Epithelial cell of esophagus (primary cell): ENCODE measurements at places on chromosomes 6 and 20.

DNA sequence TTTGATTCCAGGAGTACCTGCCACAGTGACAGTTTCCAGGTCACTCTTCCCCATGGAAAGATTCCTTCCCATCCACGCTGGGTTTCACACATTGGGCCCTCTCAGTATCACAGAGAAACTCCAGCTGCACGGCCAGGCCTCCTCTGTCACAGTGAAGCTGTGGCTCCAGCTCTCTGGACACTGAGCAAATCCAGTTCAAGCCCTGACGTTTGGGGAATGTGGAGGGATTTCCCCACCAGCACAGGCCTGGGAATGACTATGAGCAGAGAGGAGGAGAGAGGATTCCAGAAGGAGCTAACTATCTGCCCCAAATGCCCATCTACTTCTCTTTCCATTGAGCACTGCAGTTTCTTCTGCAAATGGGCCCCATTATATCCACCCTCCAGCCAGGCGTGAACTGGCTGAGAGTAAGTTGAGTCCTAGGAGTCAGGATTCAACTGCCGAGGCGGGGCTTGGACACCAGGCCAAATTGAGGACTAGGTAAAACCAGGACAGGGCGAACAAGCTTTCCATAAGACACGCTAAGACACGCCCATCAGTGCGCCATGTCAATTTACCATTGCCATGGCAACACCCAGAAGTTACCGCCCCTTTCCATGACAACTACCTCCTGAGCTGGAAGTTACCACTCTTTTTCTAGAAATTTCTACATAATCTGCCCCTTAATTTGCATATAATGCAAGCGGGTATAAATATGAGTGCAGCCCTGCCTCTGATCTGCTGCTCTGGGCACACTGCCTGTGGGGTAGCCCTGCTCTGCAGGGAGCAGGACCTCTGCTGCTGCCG is 9.2 kb upstream of the BNIP5 start:
- no peak for DNase-seq

GRCh38 chr20:59441306-59441705 is 140.9 kb downstream of the EDN3 start:
- DNase-seq, result no peak

GRCh38 chr20:24999568-24999967 is 7.0 kb upstream of the APMAP start:
- DNase-seq, result no peak

DNA sequence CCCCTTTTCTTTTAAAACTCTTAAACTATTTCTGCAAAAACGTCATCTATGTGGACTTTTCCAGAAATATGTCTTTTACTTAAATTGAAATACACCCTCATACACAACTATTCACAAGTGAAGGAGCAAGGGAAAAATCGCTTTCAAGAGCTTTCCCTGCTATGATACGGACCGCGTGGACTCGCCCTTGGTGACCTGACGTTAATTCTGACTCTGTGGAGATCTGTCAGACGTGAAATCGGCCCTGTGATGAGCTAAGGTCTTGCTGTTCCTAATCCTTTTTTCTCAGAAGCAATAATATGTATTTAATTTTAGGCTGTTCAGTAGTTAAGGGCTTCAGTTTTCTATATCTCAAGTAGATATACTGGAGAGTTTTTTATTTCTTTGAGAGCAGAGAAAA is 113.6 kb downstream of the RPP40 start:
- DNase-seq, result no peak

GRCh38 chr6:5778317-5778857 is 228.3 kb downstream of the NRN1 start:
- no peak for DNase-seq

DNA sequence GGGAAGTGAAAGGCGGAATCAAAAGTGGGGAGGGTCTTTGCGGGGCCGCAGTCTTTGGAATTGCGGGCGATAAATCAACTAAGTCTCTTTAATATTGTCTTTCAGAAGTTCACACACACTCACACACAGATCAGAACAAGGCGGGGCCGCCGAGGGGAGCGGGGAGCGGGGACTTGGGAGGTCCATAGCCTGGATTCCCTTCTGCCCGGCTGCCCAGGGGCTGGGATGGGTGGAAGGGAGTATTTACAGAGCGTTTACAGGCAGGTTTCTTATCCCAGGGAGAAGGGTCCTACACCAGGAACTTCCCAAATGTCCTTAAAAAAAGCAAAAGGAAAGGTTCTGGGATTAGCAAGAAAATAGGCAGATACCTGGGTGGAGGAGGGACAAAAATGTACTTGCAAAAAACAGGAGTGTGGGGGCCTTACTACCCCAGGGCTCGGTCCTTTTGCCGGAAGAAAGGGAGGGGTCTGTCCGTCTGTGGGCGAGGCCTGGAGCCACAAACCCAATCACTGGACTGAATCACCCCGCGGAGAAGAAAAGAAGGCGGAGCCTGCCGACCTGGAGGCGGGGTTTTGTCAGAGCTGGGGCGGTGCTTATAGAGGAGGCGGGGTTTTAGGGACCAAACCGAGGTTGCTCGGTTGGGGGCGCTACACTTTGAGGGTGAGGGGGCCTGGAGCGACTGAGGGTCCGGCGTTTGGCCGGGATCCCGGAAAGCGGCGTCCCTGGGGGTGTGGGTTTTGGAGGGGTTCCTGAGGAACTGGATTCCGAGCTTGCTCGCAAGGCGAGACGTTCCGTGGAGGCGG is 3.2 kb downstream of the PRRT1 start:
- peak; percentile 89 for DNase-seq

DNA sequence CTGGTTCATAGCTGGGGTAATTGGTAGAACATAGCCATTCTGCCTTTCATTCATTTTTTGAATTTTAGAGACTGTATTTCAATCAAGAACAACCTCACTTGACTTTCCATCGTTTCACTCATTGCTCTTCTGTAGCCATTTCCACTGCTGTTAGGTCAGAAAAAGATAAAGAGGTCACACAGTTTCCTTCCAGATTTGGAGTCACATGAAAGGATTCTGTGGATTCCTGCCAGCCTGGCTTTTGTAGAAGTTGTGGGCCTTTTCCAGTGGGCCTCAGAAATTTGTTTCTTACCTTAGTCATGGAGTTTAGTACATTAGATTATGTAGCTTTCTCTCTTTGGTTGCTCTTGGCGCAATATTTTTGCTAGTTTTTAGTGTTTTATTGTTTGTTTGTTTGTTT is 157.8 kb downstream of the SASH1 start:
- no peak for DNase-seq

DNA sequence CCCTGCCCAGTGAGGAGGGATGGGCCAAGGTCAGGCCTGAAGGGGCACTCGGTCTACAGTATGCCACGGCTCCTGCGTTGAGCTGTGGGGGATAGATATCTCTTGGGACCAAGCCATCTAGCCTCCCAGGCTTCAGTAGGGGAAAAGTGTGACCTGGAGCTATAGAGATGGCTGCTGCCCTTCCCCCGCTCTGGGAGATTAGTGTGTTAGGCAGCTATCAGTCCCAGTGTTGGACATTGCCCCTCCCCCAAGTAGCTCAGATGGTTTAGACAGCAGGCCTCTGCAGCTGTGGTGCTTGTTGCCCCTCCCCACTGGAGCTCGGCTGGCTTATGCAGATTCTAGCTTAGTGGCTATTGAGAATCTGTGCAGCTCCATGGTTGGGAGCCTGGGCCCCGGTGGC is 56.8 kb downstream of the KHDRBS2 start:
- no peak for DNase-seq

DNA sequence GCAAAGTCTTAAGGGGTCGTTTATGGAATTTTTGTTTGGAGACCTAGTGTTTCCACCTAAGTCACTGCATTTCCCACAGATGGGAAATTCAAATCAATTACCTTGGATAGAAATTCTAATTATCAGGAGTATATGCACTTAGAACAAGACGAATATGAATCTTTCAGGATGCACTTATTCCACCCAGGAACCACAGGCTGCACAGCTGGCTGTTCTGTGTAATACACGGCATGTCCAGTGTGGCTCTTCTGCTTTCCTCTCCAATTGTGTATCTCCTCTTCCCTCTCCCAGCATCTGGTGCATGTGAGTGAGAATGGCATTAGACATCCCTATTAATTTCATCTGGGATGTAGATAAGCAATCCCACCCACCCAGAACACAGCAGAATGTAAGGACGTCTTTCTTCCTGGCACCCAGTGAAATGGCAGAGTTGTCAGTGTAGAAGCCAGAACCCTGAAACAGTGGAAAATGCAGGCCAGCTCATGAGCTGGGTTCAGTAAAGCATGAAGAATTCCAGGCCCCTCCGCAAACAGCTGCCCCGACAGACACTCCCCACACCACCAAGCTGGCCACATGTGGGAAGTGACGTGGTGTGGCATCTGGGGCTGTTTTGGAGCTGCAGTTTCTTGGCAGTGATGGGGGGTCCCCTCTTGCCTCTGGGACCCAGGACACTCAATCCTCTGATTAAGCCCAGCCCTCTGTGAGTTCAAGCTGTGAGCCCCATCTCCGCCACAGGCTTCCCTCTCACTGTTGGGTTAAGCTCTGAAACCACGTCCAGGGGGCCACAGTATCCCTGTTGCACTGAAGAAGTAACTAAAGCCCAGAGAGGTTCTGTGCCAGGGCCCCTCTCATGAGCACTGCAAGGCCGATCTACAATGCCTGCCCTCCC is 180.1 kb upstream of the CST7 start:
- no peak for DNase-seq

DNA sequence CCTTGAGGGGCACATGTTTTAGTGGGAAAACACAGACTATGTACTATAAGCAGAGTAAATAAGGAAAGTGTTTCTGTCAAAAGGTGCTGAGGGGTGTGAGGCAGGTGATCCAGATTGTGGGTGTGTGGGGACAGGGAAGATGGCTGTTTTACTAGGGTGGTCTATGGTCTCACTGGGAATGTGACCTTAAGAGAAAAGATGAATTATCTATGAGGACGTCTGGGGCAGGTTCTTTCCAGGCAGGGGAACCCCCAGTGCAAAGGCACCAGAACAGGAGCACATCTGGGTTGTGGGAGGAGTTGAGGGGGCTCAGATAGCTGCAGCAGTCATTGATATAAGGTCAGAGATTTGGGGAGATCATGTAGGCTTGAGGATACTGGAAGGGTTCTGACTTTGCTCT is 18.2 kb upstream of the POLR1H start:
- no peak for DNase-seq

DNA sequence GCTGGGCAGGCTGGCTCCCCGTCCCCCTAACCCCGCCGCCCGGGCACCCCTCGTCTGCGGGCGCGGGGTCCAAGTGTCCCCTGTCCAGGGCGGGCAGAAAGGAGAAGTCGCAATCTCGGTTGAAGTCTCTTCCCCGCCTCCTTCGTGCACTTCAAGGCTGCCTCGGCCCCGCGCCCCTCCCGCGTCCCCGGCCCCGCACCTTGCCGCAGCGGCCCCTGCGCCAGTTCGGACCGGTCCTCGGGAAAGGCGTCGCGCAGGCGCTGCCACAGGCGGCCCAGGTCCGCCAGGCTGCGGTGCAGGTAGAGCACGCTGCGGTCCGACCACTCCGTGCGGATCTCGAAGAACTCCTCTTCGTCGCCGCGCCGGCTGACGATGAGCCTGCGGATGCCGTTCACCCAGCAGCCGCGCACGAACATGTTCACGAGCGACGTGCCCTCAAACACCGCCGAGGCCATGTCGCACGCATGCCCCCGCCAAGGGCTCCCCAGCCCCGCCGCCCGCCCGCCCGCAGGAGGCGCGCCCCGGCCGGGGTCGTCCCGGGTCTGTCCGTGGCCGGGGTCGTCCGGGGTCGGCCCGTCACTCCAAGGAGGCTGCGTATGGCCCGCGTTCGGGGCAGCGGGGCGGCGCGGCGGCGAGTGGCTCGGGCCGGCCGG is at the start of gene PXDC1:
Gene PXDC1 (minus strand): TSS at position 637 of the 653 bp plus-strand sequence. CDS start 182 bp downstream, at position 455.
- peak; percentile 30 for DNase-seq

DNA sequence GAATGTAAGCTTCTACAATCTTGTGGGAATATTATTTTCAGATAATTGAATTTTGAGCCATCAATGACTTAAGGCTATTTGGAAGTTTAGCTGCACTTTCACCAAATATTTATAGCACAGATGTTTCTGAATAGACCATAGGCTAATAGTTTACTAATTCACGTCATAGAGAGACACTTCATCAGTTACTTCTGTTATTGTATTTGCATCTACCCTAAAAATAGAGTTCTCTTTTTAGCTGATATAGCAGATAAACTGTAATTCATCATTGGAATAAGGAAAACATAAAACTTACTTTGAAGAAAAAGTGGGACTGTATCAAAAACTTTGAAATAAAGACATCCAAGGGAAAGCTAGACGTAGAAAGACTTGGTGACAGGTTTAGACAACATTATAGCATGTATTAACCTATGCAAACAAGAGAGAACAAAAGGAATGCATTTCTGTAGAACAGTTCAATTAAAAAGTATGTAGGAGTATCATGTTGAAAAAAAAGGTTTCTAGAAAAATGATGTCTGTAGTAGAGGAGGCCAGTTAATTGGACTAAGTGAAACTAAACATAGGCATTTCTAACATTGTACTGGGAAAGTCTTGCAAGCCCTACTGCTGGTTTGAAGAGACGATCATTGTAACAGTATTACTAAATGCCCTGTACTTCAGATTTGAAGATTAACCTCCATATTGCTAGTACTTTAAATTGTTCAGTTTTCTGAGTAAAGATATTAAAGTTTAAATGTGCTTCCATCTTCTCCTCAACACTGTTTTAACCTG is 123.3 kb downstream of the ZFAND3 start:
- DNase-seq, result peak; percentile 50

- DNase-seq, result no peak
These were observed 820 bp upstream of the TREML2 start for GRCh38 chr6:41201764-41202173.

DNA sequence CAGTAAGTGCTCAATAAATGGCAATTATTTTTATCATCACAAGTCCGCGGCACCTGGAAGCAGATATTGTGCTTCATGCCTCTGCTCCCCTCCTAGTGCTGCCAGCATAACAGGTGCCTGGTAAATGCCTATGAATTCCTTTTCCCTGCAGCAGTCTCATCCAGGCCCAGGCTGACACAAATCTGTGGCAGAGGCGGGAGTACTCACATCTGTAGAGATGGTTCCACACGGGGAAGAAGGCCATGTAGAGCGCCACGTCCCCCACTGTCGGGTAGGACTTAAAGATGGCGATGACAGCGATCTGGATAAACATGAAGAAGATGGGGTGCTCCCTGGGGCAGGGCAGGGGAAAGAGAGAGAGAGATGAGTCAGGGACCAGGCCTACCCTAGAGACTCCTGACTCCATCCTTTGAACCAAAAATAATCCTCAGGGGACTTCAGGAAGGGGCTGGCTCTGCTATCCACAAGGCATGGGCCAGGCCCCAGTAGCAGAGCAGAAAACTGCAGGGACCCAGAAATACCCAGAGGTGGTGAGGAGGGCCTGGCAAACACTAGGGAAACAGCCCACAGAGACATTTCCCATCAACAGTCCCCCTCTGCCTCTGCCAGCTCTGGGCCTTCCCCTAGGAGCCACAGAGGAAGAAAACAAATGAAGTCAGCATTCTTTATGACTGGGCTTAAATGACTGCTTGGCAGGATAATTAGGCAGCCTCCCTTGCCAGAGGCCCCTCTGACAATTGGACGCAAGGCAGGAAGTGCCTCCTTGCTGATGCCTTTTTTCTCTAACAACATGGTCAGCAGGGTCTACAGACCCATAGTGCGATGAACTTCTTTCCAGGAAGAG is 23.0 kb downstream of the MAP1LC3A start:
- DNase-seq, result no peak

- DNase-seq, result no peak
These were observed 46.0 kb downstream of the RREB1 start for GRCh38 chr6:7153789-7154188.

- no peak for DNase-seq
These were observed 744.0 kb upstream of the MAP3K7 start for GRCh38 chr6:91330896-91331295.

GRCh38 chr6:111183702-111184517 is 96.6 kb downstream of the SLC16A10 start:
- DNase-seq, result no peak

- no peak for DNase-seq
These were observed 25.8 kb upstream of the RTF2 start for GRCh38 chr20:56442389-56443365.

- DNase-seq, result no peak
These were observed 111.7 kb downstream of the CD24 start for GRCh38 chr6:106862858-106863257.
